HuH-7.5 (cell line): ENCODE measurements at places on chromosomes 6 and 20.
A peak's percentile ranks its signal among the peaks of the same experiment; 100 is the strongest.

- no peak for DNase-seq
Observed at GRCh38 chr6:139912735-139913400, 538.4 kb upstream of the CITED2 start.

- DNase-seq, result no peak
Observed at GRCh38 chr6:134937426-134937825, 12.5 kb downstream of the ALDH8A1 start.

- DNase-seq, result no peak
Observed at GRCh38 chr6:84361372-84362192, 134.1 kb upstream of the CEP162 start.

DNA sequence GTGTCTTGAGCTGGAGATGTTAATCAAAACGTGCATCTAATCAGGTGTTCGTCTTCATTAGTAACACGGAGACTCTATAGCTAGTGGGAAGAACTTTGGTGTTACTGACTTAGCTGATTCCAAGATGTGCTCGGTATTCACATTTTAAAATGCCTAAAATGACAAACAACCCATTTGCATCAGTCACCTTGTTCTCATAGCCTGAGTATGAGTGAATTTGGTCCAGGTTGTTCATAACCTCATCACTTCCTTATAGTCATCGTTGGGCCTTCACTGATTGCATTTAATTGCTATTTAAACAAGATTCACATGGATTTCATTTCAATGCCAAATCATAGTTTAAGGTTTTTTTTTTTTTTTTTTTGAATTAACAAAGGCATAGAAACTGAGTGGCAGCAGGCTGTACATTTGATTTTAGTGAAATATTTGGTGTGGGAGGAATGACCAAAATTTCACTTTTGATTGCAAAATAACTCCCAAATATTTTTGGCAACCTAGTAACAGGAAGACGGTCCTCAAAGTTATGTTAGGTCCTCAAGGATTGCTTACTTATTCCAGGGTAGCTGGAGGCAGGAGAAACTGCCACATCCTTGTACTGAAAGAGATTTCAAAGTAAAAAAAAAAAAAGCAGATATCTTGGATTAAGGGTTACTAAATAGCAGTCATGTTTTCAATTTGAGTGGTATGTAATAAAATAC, 104.7 kb downstream of the JARID2 start:
- no peak for DNase-seq

- DNase-seq, result no peak
Observed at GRCh38 chr6:87995461-87995860, 52.2 kb upstream of the SPACA1 start.

DNA sequence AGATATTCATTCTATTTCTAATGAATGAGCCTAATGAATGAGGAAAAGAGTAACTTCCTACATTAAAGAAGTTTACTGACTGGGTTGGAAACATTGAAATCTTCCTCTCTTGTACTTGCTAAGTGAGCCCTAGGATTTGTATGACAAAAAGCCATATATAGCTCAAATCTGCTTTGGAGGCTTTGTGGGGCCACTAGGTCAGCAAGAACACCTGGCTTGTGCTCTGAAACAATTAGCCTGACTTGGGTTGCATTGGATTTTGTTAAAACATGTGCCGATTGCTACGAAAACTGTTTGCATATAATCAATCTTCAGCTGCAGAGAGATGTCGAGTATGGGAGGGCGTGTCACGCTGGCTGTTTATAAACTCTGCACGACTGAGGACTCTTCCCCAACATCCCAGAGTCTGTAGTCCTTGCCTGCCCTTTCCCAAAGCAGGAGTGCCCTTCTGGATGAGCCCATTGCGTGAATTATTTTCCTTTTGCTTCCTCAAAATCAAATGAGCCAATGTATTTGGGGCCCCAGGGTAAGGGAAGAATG, 684.8 kb downstream of the DHX35 start:
- no peak for DNase-seq

DNA sequence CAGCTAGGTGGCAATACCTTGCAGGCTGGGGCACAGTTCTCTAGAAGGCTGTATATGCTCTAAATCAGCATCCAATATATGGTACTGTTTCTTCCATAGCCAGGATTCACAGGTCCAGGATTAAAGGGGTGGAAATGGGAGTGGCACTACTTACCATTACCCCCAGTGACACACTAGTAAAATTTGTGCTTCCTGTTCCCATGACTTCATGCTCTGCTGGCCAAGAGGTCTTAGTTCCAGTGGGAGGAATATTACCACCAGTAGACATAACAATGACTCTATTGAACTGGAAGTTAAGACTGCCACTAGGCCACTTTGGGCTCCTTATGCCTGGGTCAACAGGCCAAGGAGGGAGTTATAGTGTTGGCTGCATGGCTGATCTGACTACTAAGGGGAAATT, 174.3 kb upstream of the TNFAIP3 start:
- no peak for DNase-seq

- no peak for DNase-seq
Observed at GRCh38 chr6:150143516-150144293, 861 bp downstream of the PPP1R14C start.

GRCh38 chr6:163860287-163861081, 446.0 kb downstream of the QKI start:
- no peak for DNase-seq

GRCh38 chr6:100126790-100127484, 132.9 kb upstream of the MCHR2 start:
- DNase-seq, result no peak

- DNase-seq, result no peak
Observed at GRCh38 chr6:26743941-26744699, 84.6 kb upstream of the ZNF322 start.

DNA sequence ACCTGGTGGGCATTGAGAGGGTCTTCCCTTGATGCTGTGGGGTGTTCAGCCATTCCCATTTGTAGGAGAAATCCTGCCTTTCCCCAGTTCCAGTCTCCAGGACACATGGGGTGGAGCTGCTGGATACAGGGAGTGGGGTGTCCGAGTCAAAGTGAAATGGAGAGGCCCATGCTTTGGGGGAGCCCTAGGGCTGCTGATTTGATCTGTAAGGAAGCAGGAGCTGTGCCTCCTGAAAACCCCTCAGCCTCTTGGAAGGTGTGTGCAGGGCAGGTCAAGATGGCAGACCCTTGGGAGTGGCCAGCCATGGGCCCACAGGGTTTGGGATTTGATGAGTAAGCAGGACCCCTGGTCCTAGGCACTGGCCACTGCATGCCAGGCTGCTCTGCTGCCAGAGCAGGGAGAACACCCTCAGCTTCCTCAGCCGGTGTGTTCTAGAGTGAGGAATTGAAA, 82.0 kb downstream of the SERAC1 start:
- DNase-seq, result no peak

DNA sequence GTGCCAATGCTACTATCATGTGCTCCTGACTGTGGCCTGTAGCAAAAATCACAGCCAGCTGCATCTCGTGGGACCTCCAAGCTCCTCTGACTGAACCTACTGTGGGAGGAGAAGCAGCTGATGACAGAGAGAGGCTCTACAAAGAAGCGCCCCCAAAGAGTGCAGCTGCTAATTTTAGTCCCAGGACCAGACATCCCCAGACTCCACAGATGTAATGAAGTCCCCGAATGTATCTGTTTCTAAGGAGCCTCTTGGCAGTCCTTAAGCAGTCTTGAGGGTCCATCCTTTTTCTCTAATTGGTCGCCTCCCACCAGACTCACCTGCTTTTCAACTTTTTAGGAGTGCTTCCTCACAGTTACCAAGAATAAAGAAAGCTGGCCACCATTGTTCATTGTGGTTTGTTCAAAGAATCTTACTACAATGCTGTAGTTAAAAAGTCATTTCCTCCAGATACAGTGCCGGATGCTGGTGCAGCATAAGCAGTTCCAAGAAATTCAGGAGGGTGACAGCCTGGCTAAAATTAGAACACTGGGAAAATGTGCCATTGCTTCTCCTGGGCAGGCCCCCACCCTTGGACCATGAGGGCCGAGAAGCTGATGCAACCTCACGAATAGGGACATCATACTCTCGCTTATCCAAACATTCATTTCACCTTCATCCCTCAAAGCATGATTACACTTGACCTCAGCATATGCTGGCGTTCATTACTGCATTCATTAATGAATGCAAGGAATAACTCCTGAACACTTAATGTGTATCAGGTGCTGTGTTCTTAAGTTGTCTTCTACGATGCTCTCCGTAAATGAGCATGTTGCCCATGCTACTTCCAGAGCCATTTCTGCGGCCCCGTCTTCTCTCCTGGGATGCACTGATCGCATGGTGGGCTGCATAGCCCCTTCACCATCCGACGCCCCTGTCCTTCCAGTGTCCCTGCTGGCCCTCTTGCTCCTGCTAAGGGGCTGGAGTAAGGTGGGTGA, 66.4 kb downstream of the LY86 start:
- DNase-seq, result no peak

GRCh38 chr6:52130440-52130839, 43.0 kb upstream of the PKHD1 start:
- DNase-seq, result no peak

- DNase-seq, result no peak
Observed at GRCh38 chr6:100796049-100796823, 84.9 kb downstream of the ASCC3 start.

DNA sequence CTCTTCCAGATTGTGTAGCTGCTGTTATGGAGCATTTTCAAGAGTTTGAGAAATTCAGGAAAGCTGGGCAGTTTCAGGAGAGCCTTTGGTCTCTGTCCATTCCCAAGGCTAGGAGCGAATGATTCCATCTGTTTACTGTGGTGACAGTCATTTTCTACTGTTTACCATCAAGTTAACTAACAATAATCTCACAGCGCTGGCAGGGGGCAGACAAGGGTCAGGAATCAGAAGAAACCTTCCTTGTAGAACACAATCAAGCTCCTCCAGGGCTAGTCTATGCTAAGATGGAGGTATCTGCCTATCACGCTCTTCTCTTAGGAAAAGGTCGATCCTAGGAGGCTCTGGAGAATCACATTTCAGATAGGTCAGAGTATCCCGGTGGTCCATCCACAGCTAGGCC, 293.9 kb downstream of the KIF16B start:
- DNase-seq, result peak; percentile 47

DNA sequence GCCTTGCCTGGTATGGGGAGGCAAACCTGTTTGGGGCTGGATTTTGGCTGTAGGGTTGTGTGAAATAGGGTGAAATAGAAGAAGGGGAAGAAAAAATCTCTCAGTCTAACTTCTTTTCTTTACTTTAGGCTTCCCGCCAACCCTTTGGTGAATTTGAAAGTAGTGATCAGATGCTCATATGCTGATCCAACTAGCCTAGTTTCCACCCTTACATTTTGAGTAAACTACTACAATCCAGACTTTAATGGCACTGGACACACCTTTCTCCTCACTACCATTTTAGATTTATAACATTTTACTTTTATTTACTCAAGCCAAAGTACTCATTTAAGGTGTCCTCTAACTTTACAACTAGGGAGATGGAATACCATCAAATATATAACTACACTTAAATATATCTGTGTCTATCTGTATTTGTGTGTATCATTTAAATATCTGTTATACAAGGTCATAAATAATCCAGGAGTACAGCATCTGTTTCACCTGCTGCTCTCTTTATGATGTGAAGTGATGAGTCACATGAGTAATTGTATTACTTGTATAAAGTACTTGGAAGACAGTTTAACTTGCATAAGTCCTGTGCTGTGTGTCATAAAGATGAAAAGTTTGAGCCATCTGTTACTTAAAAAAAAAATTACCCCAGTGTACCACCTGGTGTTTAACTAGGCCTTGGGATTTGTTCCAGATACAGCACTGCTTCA, 172.1 kb downstream of the CDKAL1 start:
- no peak for DNase-seq

DNA sequence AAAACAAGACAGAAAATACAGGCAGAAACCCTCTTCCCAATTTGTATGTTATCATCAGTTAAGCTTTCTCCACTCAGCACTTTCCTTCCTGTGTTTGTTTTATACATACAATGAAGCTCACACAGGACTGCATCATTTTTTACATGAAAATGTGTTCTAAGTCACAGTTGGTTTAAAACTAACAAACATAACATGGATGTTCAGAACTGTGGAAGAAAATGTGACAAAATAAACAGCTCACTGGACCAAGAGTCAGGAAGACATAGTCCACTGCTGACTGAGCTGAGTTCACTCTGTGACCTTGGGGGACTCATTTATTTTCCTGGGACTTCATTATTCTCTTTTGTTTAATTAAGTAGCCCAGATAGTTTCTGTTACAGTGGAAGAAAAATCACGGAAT, 331.5 kb downstream of the SYNE1 start:
- DNase-seq, result no peak

DNA sequence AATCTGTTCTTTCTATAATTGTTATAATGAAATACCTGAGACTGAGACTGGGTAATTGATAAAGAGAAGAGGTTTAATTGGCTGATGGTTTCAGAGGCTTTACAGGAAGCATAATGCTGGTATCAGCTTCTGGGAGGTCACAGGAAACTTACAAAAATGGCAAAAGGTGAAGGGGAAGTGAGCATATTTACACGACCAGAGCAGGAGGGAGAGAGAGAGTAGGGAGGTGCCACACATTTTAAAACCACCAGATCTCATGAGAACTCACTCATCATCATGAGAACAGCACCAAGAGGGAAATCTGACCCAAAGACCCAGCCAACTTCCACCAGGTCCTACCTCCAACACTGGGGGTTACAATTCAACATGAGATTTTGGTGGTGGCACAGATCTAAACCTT, 2.6 kb upstream of the SIRPB1 start:
- no peak for DNase-seq

- DNase-seq, result no peak
Observed at GRCh38 chr6:77456531-77457248, 6.6 kb downstream of the HTR1B start.

- peak; percentile 59 for DNase-seq
Observed at GRCh38 chr20:56359212-56360132, 698 bp downstream of the FAM210B start.

GRCh38 chr6:103769431-103769830, 1090.3 kb downstream of the HACE1 start:
- no peak for DNase-seq

DNA sequence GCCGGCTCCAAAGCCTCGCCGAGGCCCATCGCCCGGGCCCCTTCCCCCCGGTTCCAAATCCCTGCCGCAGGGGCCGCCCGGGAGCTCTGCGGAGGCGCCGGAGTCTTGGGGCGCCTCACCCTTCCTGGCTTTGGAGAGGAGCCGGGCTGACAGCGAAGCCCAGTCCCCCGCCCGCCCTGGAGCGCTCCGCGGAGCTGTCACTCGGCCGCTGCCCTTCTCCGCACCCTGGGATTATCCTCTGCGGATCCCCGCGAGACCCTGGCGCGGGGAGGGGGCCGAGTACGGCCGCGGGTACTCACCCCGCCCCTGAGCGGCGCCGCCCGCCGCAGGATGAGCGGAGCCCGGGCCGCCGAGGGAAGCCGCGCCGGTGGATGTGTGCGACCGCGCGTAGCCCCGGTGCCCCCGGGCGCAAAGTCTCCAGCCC, 343 bp downstream of the SNAP91 start:
- DNase-seq, result peak; percentile 29

GRCh38 chr6:138037009-138037504, 70.2 kb downstream of the PERP start:
- no peak for DNase-seq

DNA sequence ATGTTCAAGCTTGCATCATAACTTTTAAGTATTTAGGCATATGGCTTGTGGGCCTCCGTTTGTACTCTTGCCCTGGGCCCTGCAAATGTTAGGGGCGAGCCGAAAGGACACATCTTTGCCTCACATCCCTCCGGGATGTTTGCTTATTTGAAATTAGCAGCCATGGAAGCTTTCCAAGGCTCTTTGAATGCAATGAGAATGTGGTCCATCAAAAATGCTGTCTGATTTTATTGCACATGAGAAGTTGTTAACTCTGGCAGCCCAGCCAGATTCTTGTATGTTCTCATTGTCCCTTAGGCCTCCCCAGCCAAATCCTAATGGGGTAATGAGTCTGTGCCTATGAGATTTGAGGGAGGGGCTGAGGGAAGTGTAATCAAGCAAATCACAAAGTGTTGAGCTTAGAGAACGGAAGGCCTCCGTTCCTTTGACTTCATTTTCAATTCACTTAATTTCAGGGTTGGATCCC, 261.2 kb upstream of the MARCKS start:
- no peak for DNase-seq
